Common myeloid progenitor, CD34-positive (primary cell): ENCODE measurements at places on chromosomes 6 and 20.

DNA sequence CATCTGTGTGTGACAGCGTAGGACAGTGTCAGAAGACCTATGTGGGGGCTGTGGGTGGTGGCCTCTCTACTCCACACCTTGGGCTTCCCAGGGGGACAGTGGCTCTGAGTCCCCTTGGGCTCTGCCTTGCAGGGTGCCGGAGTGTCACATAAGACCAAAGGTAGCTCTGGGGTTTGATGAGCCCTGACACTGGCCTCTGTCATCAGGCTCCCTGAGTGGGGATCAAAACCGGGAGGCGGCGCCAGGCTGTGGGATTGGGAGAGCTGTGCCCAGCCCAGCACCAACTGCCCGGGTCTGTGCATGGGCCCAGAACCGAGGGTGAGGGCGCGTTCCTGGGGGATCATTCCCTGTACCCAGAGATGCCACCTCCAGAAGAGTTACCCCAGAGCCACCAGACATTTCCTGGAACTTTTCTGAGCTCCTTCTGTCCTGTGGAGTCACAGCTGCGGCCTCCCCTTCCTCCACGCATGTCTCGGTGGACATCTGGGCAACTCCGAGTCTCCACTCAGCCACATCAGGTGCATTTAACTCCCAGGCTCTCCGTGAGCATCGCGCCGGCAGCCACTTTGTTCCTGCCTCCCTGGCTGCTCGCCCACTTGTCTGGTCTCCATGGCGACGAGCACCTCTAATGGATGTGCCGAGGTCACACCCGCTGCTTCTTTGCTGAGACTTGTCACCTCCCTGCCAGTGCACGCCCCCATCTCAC lies 94.7 kb downstream of the TMEM242 start:
- no peak for DNase-seq

DNA sequence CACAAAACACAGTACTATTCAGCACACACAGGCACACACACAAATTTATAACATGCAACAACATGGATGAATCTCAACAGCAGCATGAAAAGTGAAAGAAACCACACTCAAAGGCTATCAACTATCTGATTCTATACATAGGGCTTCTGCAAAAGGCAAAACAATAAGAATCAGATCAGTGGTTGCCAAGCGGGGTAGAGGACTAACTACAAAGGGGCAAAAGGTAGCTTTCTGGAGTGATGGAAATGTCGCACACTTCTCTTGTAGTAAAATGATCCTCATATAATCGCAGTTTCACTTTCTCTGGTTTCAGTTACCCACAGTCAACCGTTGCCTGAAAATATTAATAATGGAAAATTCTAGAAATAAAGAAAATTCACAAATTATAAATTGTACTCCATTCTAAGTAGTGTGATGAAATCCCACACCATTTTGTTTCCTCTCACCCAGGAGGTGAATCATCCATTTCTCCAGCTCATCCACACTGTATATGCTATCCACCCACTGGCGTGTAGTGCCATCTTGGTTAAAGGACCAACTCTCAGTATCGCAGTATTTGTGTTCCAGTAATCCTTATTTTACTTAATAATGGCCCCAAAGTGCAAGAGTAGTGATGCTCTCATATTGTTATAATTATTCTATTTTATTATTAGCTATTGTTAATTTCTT lies 12.8 kb upstream of the PLN start:
- DNase-seq, result no peak

DNA sequence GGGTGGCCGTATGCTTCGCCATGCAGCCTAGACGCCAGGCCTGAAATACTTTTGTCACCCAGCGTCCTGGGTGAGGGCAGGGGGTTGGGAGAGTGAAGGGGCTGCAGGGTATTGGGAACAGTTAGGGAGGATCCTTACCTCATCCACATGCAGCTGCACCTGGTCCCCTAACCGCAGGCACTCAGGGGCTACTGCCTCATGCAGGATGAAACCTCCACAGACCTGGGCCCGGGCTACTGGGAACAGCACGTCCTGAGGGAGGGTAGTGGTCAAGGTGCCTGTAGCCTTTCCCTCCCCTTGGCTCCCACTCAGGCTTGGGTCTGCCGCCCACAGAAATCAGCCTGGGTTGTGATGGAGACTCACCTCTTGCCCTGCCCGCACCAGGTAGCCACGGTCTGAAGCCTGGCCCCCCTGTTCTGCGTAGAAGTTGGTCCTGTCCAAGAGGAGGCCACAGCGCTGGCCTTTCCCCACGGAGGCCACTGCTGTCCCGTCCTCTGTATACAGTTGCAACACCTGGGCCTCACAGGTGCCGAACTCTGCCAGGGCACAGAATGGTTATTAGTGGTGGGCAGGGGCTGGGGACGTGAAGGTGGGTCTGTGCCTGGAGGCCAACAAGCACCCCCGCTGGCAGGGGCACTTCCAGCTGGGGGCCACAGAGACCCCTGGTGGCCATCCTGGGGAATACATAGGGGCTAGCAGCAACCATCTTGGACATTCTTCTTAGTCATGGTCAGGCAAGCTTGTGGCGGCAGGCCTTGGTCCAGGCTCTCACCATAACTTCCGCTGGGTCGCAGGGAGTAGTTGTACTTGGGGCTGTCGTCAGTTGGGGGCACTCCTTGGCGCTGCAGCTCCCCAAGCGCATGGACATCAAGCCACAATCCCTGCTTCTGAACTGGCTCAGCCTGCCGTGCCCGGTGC lies 8.6 kb downstream of the AARS2 start:
- DNase-seq, result peak; percentile 58

GRCh38 chr6:141252828-141253608 lies 879.7 kb upstream of the GJE1 start:
- DNase-seq, result no peak

- peak; percentile 55 for DNase-seq
Observed at GRCh38 chr6:10478187-10479040, 42.7 kb upstream of the GCNT2 start.

GRCh38 chr6:114068771-114069170 lies 97.8 kb upstream of the HDAC2 start:
- DNase-seq, result no peak

GRCh38 chr6:146224988-146225387 lies 196.1 kb downstream of the GRM1 start:
- no peak for DNase-seq

- DNase-seq, result peak; percentile 43
Observed at GRCh38 chr6:113980937-113981554, 10.1 kb upstream of the HDAC2 start.

GRCh38 chr6:158512809-158513208 lies 47.1 kb upstream of the TMEM181 start:
- no peak for DNase-seq

DNA sequence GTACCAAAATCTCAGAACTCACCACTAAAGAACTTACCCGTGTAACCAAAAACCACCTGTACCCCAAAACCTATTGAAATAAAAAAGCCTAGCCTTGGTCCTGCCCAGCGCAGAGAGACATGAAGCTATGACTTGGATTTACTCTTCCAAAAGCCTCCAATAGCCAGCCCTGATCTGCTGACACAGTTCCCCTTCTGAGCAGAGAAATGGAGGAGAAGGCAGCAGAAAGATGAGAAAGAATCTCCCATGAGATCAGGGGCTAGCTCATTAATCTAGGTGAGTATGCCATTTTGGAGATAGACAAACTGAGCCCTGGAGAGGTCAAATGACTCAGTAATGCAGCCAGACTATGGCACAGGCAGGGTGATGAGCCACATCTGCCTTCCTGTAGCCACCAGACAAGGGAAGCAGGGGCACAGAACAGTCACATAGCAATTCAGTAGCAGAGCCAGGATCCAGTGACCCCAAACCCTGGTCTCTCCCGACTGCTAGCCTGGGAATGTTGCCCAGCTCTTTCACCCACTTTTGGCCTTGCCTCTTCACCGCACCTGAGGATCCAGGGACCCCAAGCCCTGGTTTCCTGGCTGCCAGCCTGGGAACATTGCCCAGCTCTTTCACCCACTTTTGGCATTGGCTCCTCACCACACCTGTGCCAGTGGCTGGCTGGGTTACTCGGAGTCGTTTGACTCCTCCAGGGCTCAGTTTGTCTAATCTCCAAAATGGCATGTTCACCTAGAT lies 7.2 kb upstream of the SDCBP2 start:
- DNase-seq, result no peak

DNA sequence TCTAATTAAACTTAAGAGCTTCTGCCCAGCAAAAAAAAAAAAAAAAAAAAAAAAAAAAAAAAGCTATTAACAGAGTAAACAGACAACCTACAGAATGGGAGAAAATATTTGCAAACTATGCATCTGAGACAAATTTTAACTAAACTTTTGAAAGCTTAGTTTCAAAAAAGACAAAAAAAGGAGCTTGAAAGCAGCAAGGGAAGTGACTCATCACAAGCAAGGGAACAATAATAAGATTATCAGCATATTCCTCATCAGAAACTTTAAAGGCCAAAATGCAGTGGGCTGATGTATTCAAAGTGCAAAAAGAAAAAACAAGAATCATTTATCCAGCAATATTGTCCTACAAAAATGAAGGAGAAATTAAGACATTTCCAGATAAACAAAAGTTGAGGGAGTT lies 158.6 kb downstream of the RNF144B start:
- no peak for DNase-seq

GRCh38 chr20:41072190-41072863 lies 43.7 kb downstream of the TOP1 start:
- no peak for DNase-seq

DNA sequence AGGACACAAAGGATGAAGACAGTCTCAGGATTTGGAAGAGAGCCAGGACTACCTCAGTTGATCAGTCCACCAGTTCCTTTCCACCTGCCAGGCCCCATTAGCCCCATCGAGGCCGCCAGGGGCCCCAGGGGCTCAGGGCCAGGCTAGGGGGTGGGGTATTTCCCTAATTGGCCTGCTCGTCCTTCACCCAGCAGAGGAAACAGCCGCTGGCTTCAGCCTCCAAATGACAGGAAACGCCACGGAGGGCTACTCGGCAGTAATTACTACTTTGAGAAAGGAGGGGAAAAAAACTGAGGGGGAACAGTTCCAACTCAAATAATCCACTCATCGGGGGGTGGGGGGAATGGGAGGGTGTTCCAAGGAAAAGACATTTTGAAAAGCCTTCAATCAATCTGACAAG lies 42.7 kb downstream of the MAFB start:
- DNase-seq, result peak; percentile 55

DNA sequence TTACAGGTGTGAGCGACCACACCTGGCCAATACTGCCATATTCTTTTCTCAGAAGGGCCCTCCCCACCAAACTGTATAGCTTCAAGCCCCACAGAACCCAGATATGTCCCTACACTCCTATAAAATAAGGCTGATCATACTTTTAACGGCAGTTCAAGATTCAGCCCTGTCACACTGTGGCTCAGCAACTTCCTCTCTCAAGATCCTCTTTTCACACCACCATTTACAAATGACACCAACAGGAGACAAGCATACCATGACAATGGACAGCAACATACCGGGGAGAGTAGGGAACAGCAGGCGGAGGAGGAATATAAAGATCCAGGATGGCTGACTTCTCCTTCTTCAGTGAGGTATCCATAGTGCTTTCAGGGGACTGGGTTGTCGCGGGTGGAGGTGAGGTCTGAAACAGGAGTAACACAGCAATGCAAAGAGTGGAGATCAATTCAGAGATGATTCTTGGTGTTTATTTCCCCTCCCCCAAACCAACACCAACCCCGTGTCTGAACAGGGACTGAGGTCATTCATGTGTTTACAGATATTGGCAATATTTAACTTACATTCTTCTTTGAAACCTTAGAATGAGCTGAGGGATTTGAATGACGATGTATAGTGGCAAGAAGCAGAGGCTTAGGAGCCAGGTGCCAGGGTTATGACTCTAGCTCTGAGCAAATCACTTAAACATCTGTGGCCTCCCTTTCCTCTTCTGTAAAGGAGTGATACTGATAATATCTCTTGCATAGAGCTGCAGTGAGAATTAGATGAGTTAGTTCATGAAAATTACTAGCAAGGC lies 57.6 kb upstream of the IPCEF1 start:
- DNase-seq, result peak; percentile 88

DNA sequence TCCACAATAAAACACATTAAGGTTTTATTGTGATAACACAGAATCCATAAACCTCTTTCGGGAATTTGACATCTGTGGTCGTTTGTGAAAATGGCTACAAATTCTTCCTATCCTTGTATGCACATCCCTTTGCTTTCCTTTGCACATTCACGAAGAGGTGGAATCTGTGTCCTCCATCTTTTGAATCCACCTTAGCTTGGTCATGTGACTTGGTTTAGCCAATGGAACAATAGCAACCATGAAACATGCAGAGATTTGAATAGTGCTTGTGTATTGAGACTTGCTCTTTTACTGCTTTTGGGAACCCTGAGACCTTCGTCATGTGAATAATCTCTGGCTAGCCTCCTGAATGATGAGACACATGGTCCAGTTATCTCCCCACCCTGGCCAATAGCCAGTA lies 49.7 kb upstream of the NOP56 start:
- no peak for DNase-seq

DNA sequence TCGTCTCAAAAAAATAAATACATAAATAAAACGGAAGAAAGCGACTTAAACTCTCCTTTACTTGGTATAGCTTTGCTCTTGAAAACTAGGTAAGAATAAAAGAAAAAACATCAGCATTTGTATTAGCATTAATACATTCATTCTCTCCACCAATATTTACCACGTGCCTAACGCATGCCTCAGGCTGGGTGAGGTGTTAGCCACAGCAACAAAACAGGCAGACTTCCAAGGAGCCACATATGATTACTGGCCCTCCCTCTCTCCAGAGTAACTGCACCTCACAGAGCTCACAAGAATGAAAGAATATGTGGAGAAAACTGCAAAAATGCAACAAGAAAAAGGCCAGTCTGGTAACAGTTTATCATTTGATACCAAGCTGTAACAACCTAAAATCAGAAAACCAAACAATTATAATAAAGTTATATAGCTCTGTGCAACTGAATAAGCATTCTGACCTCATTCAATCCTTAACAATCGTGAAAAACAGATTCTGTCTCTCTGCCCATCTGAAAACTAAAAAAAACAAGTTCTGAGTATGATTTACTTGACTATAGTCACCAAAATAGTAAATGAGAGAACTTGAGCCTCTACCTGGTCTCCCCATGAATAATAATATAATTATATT lies 5.2 kb downstream of the NAPB start:
- DNase-seq, result no peak

- DNase-seq, result peak; percentile 91
Observed at GRCh38 chr20:48761023-48761785, 66.6 kb downstream of the PREX1 start.

DNA sequence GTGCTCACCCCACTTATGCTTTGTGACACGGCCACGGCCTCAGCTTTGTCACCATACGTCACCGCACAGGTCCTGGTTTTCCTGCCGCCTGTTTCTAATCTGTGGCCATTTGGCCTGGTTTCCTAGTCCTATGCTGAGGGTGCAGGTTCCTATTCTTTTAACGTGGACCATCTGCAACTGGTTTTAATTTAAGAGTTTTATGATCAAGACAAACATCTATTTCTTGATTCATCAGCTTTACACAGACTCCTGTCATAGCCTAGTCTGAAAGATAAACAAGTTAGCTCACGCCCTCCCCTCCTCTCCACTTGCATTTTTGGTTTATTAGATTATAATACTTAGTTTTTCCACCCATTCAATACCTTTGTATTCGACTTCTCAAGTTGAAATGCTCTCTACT lies 97.5 kb upstream of the RPS6KA2 start:
- DNase-seq, result no peak

DNA sequence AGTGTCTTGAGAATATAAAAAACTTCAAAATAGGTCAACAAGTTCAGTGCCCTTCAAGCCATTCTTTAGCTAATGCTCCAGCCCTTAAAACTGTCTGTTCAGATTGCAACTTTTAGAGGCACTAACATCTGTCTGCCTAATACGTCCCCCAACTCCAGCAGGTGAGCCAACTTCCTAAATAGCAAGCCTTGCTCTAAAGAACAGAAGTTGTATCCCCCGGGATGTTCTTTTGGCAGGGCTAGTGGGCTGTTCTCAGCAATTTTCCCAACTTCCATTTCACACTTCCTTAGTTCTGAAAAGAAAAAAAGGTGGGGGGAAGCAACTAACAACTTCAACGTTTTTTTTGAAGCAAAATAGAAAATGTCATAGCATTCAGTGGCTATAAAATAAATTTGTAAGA lies 290.0 kb upstream of the PTCHD4 start:
- DNase-seq, result no peak
